C1 segment of cervical spinal cord (tissue), 14 donors: ENCODE measurements at places on chromosomes 12 and 14.

- DNase-seq, result no peak
These were observed 622 bp downstream of the TECPR2 start for GRCh38 chr14:102363182-102363943.

GRCh38 chr14:24068711-24069410, 2.5 kb upstream of the CPNE6 start:
- no peak for DNase-seq

DNA sequence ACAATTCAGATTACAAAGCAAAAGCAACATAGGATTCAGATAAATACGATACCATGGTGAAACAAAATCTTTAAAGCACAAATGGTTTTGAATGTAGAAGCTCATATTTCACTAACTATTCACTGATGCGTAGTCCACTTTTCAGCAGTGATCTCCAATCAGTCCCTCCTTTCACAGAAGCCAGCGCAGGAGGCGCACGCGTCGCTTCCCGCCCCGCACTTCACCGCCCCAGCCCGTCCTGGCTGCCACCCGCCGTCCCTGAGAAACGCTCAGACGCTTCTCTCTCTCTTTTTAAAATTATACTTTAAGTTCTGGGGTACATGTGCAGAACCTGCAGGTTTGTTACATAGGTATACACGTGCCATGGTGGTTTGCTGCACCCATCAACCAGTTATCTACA, 19.8 kb upstream of the CHFR start:
- DNase-seq, result no peak

DNA sequence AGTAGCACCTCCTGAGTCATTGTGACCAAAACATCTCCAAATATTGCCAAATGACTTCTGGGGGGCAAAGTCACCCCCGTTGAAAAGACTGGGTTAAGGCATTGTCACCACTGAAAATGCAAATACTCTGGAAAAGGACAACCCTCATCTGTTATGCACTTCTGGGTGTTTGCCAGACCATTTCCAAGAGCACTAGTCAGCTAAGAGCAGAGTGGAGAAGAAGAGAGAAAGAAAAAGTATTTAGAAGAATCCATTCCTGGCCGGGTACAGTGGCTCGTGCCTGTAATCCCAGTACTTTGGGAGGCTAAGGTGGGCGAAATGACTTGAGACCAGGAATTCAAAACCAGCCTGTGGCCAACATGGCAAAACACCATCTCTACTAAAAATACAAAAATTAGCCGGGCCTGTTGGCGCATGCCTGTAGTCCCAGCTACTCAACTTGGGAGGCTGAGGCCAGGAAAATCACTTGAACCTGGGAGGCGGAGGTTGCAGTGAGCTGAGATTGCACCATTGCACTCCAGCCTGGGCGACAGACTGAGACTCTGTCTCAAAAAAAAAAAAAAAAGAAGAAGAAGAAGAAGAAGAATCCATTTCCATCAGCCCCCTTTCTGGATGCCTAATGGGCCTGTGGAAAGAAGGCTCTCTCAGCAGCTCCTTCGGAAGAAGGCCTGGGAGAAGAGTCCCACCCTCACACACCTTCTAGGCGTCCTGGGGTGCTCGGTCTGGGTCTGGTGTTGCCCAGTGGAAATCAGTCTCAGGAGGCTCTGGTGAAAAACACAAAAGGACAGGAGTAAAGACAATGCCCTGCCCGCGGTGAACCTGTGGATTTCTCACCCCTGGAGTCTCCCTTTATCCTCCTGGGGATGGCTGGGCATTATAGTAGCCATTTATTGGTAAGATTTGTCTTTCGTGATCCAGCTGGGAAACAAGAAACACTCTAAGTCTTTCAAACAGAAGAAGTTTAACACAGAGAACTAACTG, 3.5 kb upstream of the LTBR start:
- DNase-seq, result no peak
